ENCODE measurements at places on chromosomes 6 and 20. TPM values are rescaled to one million over a fixed set of nuclear protein-coding genes. Genes with fewer than 3 reads are reported as not detected.

CBLN4 gene
- polyA plus RNA-seq: not detected

MACROD2 gene
- polyA plus RNA-seq: 1.3 TPM

KIF25 gene
- not detected for polyA plus RNA-seq

PRPH2 gene
- polyA plus RNA-seq: not detected

EBF4 gene
- polyA plus RNA-seq: 1.1 TPM

TFB1M gene
- polyA plus RNA-seq: 13.3 TPM

FAM50B gene
- polyA plus RNA-seq: 14.0 TPM

NRN1 gene
- 0.40 TPM for polyA plus RNA-seq

EDN1 gene
- not detected for polyA plus RNA-seq

GGT7 gene
- 1.1 TPM for polyA plus RNA-seq

PKHD1 gene
- not detected for polyA plus RNA-seq

TSPO2 gene
- polyA plus RNA-seq: not detected

All from IgD-negative memory B cell (primary cell).